Activated T-cell treated with anti-CD3 and anti-CD28 coated beads, Interleukin-2, amount 50 U/mL, for 4 hours (primary cell): ENCODE measurements at places on chromosomes 12 and 14. TPM values are rescaled to one million over a fixed set of nuclear protein-coding genes. Genes with fewer than 3 reads are reported as not detected.

NAV3 gene
- 0.08 TPM for total RNA-seq

PRB2 gene
- total RNA-seq: not detected

TGM1 gene
- total RNA-seq: 8.1 TPM

ASB2 gene
- total RNA-seq: 9.8 TPM

BICDL1 gene
- total RNA-seq: 121 TPM

CFAP251 gene
- 0.78 TPM for total RNA-seq

SLC25A47 gene
- not detected for total RNA-seq

SLC38A4 gene
- total RNA-seq: 0.25 TPM

SIRT4 gene
- total RNA-seq: 1.3 TPM

RAB5B gene
- total RNA-seq: 18.5 TPM

ACOT6 gene
- not detected for total RNA-seq

NELL2 gene
- total RNA-seq: 22.8 TPM

LRP1 gene
- 0.98 TPM for total RNA-seq

KCNA5 gene
- total RNA-seq: not detected

REP15 gene
- 0.38 TPM for total RNA-seq

TMEM233 gene
- total RNA-seq: not detected

CCNT1 gene
- total RNA-seq: 33.7 TPM

HOXC5 gene
- not detected for total RNA-seq

RNF10 gene
- 169 TPM for total RNA-seq

PLEKHD1 gene
- 0.05 TPM for total RNA-seq

PMCH gene
- 0.30 TPM for total RNA-seq

PGF gene
- 0.38 TPM for total RNA-seq

PRH2 gene
- total RNA-seq: not detected

SLC5A8 gene
- not detected for total RNA-seq

TMEM121 gene
- 19.5 TPM for total RNA-seq

DNAH10 gene
- total RNA-seq: 0.24 TPM

FGF23 gene
- not detected for total RNA-seq

GOLGA5 gene
- total RNA-seq: 12.8 TPM

NT5DC3 gene
- total RNA-seq: 13.6 TPM

WDR89 gene
- total RNA-seq: 33.2 TPM

RFX4 gene
- total RNA-seq: not detected

SYNDIG1L gene
- total RNA-seq: not detected
